Tracheal epithelial cell (primary cell): ENCODE measurements at places on chromosomes 11 and 22. TPM values are rescaled to one million over a fixed set of nuclear protein-coding genes. Genes with fewer than 3 reads are reported as not detected.

Gene FOXRED2
- 2.2 and 3.4 TPM in 2 replicates for total RNA-seq

Gene SCO2
- 0.72 and 10.2 TPM in 2 replicates for total RNA-seq

Gene MUC2
- total RNA-seq: not detected in 2 replicates

Gene GCAT
- total RNA-seq: 23.4 and 26.4 TPM in 2 replicates

Gene C22orf42
- total RNA-seq: not detected in 2 replicates

Gene CDC42BPG
- 12.0 and 17.1 TPM in 2 replicates for total RNA-seq

Gene THYN1
- total RNA-seq: 62.9 and 74.7 TPM in 2 replicates

Gene APOA5
- total RNA-seq: not detected in 2 replicates

Gene RAPSN
- 0.24 TPM in 1 of 2 replicates, not detected in the other for total RNA-seq

Gene OR10G4
- under 0.01 TPM in 1 of 2 replicates, not detected in the other for total RNA-seq

Gene RFPL3
- total RNA-seq: not detected in 2 replicates

Gene MS4A15
- not detected in 2 replicates for total RNA-seq
